ENCODE measurements at places on chromosomes 11 and 22.
A peak's percentile ranks its signal among the peaks of the same experiment; 100 is the strongest.

DNA sequence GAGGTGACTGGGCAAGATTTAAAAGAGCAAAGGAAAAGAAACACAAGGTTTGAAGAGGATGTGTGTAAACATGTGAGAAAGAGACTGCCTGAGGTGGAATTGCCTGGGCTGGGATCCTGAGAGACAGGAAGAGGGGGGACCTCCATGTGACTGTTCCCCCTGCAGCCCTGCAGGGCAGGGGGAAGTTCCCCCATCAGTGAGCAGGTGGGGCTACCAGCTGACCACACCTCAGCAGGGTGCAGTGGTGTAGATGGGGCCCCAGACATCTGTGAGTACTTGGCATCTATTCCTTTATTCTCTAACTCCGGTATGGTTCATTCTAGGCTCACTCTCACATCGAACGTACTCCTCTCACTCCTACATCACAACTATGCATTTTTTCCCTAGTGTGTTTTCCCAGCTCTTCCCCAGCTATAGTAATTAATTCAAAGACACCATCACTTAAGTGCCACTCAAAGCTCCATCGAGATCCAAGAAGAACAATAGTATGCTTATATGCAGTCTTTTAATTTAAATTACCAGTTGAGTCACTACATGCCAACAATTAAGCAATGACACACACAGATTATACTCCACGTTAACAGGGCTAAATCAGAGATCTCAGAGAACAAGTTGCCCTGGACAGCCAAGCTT, 42.7 kb downstream of the LGR4 start:
- DNase-seq: no peak

DNA sequence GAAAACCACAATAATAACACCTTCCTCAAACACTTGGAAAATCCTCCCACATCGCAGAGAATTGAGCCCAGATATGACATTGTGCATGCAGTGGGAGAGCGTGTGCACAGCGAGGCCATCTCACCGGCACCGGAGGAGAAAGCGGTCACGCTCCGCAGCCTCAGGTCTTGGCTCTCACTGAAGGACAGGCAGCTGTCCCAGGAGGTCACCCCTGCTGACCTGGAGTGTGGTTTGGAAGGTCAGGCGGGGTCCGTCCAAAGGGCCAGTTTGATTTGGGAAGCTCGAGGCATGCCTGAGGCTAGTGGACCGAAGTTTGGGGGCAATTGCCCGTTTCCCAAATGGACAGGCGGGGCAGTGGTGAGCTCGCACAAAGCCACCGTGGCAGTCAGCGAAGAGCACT, 86.7 kb downstream of the KIAA1671 start:
- DNase-seq: no peak

DNA sequence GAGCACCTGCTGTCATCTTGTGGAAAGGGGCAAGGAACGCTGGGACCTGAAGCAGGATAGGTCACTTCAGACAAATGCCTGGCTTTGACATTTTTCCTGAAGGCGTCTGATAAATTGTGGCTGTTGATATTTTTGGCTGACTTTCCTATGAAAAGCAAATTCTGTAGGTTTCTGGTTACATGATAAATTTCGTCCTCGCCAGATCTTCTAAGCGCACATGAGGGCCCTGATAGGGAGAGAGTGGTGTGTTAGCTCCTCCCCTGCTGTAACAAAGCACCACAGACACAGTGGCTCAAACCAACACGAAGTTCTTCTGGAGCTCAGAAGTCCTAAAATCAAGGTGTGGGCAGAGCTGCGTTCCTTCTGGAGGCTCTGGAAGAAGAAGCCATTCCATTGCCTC, 19.6 kb downstream of the APOL4 start:
- DNase-seq: peak; percentile 57

DNA sequence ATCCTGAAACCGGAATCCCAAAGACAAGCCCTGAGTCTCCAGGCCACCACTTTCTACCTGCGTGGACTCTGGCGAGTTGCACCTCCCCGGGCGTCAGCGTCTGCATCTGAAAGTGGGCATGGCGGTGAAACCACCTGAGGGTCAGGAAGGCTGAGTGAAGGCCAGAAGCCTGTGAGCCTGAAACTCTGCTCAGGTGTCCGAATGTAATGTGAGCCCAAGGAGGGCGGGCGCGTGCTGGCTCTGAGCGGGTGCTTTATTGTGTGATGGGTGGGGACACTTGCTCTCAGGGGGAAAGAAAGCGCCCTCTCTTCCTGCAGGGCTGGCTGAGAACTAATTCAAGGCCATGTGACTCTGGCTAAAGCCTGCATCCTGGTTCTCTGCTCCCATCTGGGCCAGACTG, 135.6 kb downstream of the ST3GAL4 start:
- no peak for DNase-seq

DNA sequence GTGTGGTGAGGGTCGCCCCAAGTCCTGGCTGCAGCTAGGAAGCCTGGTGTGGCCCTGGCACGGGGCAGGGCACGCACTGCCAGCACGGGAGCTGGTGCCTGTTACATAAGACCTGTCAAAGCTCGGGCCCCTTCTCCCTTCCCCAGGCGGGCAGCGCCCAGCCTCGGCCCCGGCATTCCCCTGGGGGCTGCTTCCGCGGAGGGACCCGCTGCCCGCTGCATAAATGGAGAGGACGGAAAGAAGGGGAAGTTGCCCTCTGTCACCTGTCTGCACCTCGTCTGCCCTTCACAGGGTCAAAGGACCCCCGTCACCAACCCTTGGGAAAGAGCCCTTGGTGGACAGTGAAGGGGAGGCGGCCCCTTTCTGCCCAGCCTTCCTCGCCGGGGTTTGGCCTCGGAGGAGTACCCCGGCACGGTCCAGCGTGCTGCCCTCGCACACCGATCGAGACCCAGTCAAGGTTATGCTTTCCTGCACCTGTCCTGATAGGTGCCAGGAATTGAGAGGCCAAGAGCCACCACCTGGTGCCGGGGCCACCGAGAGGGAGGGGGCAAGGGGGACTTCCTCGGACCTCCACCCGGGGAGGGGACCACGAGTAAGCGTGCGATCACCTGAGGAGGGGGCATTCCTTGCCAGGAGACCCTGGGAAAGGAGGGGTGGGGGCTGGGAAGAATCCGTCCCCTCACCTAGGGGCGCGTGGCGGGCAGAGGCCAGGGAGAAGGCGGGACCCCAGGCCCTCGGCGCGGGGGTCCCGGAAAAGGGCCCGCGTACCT, 16.8 kb upstream of the MFRP start:
- DNase-seq: no peak

DNA sequence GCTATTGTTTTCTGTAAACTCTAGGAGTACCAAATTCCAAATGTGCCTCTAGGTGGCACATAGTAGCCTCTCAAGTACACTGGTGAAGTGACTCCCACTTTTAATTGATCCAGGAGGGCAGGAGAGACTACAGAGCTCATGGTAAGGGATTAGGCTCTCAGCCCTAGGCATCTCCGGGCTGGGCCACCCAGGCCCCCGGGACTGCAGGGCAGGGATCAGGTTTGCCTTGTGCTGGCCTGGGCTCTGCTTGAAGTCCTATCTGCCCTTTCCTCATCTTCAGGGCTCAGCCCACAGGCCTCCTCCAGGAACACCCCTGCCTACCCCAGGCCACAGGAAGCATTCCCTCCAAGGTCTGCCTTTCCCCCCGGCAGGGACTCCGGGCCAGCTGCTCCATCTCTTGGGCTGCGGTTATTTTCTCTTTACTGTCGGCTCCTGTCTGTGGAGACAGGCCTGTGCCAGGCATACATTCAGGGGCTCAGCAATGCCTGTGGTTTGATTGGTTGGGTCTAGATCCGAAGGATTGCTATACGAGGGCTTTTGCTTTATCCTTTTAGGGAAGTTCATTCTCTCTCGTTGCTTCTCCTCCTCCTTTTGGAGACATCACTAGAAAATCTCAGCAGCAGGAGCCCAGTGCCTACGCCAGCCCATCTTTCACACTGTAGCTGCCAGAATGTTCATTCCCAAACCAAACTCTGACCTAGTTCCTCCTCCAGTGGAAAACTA, 32.8 kb downstream of the PARVA start:
- peak; percentile 10 for DNase-seq

DNA sequence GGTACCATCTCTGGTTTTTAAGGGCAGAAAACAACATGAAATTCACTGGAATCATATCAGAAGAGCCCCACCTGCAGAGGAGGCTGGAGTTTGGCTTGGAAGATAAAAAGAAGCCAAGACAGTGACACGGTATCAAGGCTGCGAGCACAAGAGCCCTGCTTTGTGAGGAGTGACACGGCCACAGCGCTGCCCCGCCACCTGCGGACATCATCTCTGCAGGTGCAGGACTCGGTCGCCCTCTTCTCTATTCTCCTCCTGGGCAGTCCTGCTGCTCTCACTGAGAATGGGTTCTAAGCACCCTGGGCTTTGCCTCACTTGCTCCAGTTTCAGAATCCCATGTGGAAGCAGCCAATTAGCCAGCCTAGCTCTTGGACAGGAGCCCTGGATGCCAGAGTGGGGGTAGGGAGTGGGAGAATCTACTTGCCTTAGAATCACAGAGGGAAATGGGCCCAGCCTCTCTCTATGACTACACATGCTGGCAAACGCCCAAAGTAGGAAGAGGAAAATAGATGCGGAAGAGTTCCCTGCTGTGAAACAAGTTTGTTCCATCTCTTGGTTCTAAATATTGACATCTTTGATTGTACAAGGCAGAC, 17.1 kb downstream of the APOL4 start:
- no peak for DNase-seq

DNA sequence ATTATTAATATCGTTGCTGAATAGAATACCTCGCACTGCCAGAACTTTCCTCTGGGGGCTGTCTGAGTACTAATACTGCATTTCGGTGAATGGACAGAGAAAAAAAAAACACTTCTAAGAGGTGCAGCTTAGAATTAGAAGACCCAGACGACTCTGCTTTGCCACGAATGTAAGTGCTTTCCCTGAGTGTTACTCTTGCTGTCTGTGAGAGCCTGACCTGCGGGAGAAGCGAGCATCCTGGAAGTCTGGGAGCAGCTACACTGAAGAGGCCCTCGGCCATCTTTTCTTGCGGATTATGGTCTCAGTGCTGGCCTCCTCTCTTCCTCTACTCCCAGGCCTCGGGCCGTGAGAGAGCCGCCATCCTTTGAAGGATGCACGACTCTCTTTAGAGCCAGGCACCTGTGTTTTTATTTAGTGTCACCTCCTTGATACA, 94.9 kb downstream of the SCN3B start:
- DNase-seq: peak; percentile 27

DNA sequence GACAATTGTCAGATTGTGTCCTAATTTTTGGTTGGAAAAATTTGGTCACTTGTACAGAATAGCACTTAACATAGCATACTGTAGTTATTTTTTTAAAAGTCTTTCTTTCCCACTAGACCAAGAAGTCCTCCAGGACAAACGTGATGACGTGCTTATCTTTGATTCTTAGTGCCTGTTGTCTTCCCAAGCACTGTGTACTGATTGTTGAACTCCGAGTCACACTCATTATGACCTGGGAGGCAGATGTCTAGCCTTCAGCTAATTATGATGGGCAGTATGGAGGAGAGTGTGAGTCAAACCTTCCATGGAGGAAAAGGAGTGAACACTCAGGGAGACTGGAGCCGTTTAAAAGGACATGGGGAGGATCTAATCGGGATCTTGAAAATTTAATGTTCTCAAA, 119.8 kb downstream of the SPON1 start:
- no peak for DNase-seq

GRCh38 chr11:59865031-59865430, 1.3 kb downstream of the TCN1 start:
- no peak for DNase-seq

GRCh38 chr22:30877662-30878515, 90.7 kb downstream of the MORC2 start:
- no peak for DNase-seq

DNA sequence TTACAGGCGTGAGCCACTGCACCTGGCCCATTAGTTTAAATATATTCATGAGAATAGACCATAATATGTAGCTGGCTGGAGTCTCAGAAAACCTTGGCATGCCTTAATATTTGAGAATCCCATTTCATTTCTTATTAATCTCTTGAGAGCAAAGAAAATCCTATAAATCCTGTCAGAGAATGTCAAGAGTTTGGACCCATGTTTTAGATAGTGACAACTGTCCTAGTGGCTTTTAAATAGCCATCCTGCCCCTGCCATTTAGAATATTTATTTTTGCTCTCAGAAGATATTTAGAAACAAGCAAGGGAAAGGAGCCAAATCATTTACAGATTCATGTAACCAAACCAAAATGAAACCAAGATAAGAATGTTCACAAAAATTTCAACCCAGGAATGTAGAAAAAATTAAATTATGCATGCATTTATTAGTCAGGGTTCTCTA, 107.2 kb downstream of the SWAP70 start:
- no peak for DNase-seq

- DNase-seq: no peak
Measured at GRCh38 chr22:23157560-23158515, 12.6 kb downstream of the RAB36 start.

- DNase-seq: no peak
Measured at GRCh38 chr11:10158461-10158860, 135.6 kb downstream of the SBF2 start.

DNA sequence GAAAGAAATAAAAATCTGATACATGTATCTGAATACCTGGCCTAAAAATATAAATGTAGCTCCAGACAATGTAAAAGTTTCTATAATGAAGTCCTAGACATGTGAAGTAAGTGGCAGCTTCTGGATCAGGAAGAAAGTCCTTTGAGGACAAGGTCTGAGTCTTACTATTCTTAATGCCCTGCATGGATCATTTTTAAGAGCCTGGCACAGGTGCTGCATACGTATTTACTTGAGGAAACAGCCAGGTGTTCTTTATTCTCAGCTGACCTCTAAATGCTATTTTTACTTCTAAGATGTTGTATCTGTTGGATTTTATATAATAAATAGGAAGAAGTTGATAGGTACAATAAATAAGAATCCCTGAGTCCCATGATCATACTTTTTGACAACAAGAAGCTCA, 750.0 kb upstream of the LUZP2 start:
- no peak for DNase-seq

- DNase-seq: peak; percentile 17
Measured at GRCh38 chr11:60699284-60699691, at the start of gene MS4A8. Gene MS4A8 (plus strand): TSS chr11:60699612. CDS start chr11:60700861, 1,249 bp downstream.

- DNase-seq: no peak
Measured at GRCh38 chr11:44711113-44711786, 15.5 kb upstream of the TSPAN18 start.

DNA sequence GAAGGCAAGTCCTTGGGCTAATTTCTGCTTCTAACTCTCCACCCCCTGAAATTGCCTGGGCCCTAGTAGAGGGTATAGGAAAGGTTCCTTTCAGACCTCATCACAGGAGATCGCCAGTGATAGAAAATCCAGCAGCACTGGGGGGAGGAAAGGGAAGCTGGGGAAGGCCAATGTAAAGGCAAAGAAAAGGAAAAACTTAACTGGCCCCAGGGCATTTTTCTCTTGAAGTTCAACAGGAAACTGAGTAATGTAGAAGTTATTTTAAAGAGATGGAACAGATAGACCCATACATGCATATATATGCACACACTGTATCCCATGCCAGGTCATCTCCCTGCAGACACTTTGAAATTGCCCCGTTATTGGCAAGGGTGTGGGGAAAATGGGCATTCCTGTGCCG, 134.0 kb downstream of the TRIM44 start:
- no peak for DNase-seq

Measured in hematopoietic multipotent progenitor cell treated with erythropoietin and hydrocortisone succinate and interleukin-3 and kit ligand, for 6 days (in vitro differentiated cells).